Activated CD4-positive, alpha-beta T cell treated with anti-CD3 and anti-CD28 coated beads, Interleukin-2, amount 50 U/mL, for 4 hours (primary cell): ENCODE measurements at places on chromosomes 2 and 18.

DNA sequence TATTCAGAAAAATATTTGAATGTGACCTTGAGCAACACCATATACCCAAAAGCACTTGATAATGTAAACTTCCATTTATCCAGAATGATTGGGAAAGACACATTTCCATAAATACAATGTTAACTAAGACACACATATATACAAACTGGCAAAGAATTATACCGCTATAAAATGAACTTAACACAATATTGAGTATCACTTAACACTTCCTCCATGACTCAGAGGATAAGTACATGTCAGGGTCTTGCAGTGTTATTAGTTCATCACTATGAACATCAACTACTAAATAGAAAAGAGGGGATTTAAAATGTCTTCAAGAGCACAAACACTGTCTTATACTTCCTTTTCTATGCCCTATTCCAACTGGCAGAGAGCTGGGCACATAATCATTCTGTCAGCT, 18.6 kb downstream of the WDSUB1 start:
- no peak for DNase-seq

DNA sequence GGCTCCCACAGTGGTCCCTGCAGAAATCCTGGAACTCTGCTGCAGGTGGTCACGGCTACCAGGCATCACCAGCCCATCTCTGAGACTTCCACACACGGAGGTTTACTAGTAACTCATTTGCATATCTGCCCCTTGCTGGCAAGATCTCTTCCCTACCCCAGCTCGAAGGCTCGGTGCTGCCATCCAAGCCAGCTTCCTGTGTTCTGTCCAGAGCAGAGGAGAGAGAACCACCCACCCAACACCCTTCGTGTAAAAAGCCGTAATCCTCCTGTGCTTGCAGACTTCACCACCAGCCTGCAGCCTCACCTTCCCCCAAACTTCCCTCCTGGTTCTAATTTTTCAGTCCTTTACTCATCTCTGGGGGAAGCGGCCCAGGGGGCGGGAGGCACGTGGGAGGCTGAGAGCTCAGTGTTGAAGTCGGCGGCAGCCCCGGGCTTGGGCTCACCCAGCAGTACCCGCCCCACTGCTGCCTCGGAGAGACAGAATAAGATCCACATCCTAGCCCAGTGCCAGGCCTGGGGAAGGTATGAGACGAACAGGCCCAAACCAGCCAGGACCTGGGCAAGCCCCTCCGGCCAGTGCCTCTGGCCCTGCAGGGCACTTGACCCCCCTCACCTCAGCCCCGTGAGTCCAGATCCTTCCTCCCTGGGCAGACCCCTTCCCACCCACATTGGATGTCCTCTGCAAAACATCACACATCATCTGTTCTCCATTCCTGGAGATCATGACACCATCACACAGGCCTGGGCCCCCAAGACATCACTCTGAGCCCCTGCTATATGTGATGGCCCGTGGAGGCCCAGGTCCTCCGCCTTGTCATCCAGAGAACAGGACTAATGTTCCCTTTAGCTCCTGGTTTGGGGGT, 145.8 kb upstream of the ID2 start:
- no peak for DNase-seq

- no peak for DNase-seq
These were observed 7.1 kb downstream of the RFTN2 start for GRCh38 chr2:197668296-197668695.

- DNase-seq = no peak
These were observed 27.7 kb downstream of the MYL1 start for GRCh38 chr2:210287301-210287700.

DNA sequence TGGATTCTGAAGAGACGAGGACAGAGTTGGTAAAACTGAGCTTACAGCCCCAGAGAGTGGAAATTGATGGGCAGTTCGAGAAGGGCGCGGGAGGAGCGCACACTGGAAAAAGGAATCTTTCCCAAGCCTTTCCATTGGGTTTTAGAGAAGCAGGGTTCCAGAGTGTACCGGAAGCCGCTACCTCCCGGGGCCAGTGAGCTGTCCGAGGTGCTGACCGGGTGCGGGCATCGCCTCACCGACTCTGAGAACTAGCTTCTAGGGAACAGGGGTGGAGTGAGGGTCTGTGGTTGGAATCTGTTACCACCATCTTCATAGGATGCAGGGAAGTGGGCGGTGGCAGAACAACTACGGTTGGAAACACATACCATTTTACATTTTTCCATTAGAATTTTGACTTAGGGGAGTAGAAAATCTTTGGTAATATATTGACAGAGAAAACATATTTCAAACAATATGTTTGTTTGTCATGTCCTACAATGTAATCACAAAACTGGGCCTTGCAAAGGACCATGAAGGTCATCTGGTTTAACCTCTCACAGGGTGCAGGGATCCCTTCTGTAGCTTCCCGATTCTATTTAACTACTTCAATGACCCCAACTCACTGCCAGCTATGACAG, 724 bp downstream of the NMS start:
- DNase-seq = no peak

DNA sequence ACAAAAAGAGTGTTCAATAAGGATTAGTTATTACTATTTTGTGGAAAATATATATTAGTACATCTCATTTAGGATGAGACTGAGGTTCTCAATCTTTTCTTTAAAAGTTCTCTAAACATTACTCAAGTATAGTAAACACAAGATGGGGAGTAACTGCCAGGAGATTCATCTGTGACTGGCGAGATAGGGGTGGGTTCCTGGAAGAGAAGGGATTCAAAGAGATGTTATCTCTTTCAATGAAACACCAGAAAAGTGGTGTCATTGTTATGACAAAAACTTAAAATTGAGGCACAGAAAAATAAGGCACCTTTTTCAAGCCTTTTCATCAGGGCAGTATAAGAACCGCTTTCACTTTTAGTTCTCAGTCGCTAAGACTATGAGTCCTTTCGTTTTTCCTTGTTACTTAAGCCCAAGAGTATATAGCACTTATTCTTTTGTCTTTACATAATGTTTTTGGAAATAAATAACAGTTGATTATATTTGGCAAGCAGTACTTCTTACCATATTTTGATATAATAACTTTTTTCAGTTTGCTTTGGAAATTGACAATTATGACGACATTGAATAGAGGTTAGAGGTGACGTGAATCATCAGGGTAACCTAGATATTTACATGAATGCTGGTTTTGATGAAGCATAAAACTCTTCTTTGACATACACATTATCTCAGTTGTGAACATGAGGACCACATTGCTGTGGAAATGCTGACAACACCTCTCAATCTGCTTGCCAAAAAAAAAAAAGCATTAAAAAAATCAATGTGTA, 393.9 kb upstream of the TCF4 start:
- DNase-seq = no peak

DNA sequence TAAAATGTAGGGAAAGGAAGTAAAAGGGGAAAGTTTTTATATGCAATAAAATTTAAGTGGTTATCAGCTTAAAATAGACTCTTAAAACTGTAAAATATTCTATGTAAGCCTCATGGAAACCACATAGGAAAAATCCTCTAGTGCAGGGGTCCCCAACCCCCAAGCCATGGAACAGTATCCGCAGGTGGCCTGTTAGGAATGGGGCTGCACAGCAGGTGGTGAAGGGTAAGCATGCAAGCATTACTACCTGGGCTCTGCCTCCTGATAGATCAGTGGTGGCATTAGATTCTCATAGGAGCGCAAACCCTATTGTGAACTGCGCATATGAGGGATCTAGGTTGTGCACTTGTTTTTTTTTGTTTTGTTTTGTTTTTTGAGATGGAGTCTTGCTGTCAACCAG, 1409.3 kb upstream of the CDH2 start:
- DNase-seq = no peak

- DNase-seq = no peak
These were observed 87.8 kb downstream of the PDE11A start for GRCh38 chr2:177984749-177985148.

GRCh38 chr2:218325566-218326160, 31.0 kb upstream of the CATIP start:
- no peak for DNase-seq

GRCh38 chr2:190123956-190124355, 61.4 kb upstream of the MSTN start:
- no peak for DNase-seq

DNA sequence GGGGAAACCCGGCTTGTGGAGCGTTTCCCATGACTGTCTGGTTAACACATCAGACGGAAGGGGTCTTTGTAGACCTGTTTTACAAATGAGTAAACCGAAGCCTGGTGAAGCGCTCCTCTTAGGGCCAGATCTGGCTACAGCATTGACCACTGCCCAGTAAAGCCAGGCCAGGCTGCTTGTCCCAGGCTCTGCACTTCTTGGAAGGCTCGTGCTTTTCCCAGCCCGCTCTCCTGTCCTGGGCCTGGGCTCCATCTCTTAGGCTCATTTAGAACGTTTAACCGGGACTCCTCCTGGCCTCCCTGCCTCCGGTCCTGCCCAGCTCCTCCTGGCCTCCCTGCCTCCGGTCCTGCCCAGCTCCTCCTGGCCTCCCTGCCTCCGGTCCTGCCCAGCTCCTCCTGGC, 4.8 kb downstream of the GPC1 start:
- no peak for DNase-seq

DNA sequence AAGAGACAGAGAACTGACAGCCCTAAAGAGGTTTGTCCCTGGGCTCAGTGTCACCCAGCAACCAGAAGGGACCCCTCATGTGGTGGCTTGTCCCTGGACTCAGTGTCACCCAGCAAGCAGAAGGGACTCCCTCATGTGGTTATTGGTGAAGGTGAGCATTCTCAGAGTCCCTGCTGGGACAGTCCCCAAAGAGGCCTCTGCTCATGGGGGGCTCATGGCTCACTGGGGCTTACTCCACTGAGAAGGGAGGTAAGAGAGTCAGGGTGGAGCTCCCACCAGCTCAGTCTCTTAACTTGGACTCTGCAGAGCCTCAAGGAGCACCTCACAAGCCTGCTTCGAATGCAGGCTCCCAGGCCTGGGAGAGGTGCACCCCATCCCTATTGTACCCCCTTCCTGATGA, 145.2 kb upstream of the COPS8 start:
- no peak for DNase-seq

- DNase-seq = no peak
These were observed 45.3 kb downstream of the IMPA2 start for GRCh38 chr18:12026562-12026961.

DNA sequence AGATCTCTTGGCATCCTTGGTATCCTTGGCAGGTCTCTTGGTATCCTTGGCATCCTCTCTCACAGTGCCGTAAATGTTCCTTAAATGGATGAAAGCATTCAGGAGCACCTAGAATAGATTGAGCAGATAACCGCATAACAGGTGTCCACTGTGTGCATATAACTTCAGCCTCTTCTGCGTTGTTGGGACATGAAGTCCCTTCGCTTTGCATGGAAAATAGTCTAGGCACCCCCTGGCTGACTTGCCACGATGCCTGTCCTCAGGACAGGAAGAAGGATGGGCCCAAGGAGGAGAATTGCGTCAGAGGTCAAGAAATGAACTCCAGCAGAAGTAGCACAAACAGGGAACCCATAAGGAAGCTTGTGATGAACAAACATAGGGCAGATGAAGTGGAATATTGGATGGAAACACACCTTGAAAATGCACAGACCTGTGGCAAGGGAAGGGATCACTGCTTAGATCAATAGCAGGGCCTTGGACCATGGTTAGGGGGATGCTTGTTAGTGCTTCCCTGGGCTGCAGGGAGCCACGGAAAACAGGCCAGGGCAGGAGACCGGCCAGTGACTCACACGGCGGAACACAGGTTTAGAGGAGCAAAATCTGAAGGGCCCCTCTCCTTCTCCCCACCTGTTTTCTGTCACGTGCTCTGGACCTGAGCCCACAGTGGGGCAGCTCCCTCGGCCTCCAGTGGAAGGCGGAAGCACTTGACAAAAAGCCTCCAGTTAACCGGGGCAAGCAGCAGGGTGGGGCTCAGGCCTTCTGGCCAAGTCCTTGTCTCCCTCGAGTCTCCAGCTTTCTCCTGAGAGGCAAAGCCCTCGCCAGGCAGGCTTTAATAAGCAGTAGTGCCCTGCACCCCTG, 99.2 kb upstream of the ASAP2 start:
- no peak for DNase-seq

- DNase-seq = no peak
These were observed 16.0 kb downstream of the HS6ST1 start for GRCh38 chr2:128302744-128303067.

DNA sequence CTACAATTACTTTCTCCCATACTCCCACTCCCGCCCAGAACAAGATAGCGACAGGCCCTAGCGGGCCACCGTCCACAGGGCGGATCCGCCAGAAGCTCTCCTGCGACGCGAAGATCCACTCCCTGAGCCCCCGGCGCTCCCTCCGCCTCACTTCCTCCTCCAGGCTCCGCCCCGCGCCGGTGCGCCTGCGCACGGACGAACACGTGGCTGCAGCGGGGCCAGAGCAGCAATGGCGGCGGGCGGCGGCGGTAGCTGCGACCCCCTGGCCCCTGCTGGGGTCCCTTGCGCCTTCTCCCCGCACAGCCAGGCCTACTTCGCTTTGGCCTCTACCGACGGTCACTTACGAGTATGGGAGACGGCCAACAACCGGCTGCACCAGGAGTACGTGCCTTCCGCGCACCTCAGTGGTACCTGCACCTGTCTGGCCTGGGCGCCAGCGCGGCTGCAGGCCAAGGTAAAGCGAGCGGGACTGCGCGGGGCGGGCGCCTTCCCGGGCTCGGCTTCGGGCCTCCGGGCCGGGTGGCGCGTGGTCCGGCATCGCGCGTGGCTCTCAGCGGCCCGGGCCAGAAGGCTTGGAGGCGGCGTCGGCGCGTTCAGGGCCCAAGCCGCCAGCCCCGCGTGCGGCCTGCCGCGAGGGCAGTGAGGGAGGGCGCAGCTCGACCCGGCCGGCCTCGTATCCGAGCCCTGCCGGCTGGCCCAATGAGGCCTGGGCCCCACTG, at the start of gene WDR43:
TSS of gene WDR43 (plus strand) at position 198 of the 719 bp plus-strand sequence. CDS start at position 230, 32 bp downstream.
- peak; percentile 93 for DNase-seq

- DNase-seq = no peak
These were observed 245.6 kb upstream of the RASGRP3 start for GRCh38 chr2:33230842-33231241.

DNA sequence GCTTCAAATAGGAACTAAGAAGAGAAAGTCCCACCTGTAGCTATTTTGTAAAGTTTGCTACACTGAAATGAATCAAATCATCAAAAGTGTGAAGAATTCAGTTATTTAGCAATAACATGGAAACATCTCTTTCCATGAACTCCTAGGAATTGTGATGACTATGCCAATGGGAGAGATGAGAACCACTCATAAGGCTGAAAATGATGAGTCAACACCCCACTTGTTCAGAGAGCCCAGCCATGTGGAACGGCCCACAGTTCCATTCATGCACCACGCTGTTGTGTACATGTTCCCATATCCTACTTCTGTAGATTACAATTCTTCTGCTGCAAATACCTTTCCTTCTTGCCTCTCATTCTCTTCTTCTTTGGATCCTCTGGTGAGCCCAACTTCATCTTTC, 645.5 kb upstream of the ID2 start:
- no peak for DNase-seq

DNA sequence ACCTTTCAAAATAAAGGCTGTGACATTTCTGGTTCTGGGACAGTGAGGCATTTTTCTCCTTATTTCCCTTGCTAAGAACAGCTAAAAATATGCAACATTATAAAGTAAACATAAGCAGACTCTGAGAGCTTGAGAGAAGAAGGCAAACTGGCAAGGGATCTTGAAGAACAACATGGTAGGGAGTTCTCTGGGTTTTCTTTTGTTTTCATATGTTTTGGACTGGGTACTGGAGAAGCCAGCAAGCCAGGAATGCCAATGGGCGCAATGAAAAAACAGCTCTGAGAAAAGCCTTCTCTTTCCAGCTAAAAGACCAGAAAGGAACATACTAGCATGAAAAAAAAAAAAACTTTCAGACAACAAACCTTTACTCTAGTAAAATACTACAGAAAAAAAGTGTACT, 351.4 kb upstream of the HS6ST1 start:
- no peak for DNase-seq

GRCh38 chr2:5510082-5510481, 182.1 kb upstream of the SOX11 start:
- no peak for DNase-seq

- DNase-seq = no peak
These were observed 4.6 kb upstream of the BOD1L2 start for GRCh38 chr18:57142324-57142723.
